Left renal cortex interstitium (tissue), 4 donors: ENCODE measurements at places on chromosomes 3 and 15. TPM values are rescaled to one million over a fixed set of nuclear protein-coding genes. Genes with fewer than 3 reads are reported as not detected.

- DNase-seq: no peak
These were observed 25.7 kb downstream of the TKT start for GRCh38 chr3:53230041-53230621.

- DNase-seq: no peak
These were observed 311.4 kb downstream of the LPP start for GRCh38 chr3:188465311-188465710.

DNA sequence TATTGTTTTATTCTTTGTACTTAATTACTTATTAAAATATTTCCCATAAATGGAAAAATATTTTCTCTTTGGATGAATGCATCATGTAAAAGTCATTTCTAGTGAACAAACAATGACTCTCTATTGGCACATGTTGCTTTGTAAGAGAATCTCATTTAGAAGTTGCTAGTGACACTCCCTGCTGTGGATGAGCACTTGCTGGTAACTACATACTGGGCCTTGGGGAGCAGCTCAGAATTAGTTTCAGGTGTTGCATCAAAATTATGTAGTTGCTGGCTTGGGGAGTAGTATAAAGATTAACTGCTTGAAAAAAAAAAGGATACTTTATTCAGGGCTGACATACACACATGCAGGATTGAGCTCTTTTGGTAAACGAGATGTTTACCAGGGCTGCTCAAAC, 80.3 kb upstream of the KCNAB1 start:
- no peak for DNase-seq

GRCh38 chr15:85430406-85431204, 50.2 kb downstream of the AKAP13 start:
- no peak for DNase-seq

GRCh38 chr3:111481551-111481950, 60.4 kb upstream of the CD96 start:
- DNase-seq: no peak

GRCh38 chr3:51384055-51384725, 901 bp upstream of the MANF start:
- peak; percentile 23 for DNase-seq

GRCh38 chr3:36714343-36715086, 49.8 kb downstream of the DCLK3 start:
- DNase-seq: no peak

DNA sequence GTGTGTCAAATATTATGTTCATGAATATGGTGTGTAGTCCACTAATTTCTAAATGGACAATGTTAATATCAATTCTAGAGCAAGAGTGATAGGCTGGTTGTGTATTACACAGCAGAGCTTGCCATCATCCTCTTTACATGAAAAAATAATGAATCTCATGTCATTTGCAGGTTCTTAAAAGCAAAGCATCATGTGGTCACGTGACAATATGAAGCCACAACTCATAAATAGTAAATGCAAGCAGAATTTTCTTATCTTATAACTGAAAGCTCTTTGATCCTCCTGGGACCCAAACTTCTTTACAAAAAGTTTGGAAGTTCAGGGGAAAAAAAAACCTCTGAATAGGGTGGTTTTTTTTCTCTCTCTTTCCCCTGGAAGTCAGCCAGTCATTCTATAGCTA, 26.9 kb upstream of the LRRN1 start:
- DNase-seq: no peak

- DNase-seq: peak; percentile 81
These were observed 10.0 kb downstream of the GNAI2 start for GRCh38 chr3:50245831-50246516.

DNA sequence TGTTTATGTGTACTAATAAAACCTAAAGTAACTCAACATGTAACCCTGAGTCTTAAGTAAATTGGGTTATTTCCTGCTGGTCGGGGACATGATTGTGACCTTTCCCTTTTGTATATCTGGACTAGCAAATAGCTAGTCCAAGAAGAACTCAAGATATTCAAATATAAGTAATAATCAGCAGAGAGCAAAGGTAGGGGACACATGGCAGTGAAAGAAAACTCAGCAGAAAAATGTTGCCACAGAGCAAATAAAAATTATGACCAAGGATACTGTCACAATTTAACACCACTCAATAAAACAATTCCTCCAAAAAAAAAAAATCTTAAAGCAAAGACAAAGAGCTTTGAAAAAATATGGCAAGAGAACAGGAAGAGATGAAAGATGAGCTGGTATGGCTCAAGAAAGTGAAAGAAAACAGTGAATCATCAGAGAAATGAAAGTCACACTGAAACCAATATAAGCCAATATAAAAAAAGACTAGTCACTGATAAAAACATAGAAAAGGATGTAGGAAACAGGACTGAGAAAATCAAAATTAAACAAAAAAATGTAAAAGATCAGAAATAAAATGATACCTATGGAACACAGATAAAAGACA, 43.4 kb downstream of the HLTF start:
- DNase-seq: no peak

- no peak for DNase-seq
These were observed 20.2 kb downstream of the CGGBP1 start for GRCh38 chr3:88038566-88038965.

DNA sequence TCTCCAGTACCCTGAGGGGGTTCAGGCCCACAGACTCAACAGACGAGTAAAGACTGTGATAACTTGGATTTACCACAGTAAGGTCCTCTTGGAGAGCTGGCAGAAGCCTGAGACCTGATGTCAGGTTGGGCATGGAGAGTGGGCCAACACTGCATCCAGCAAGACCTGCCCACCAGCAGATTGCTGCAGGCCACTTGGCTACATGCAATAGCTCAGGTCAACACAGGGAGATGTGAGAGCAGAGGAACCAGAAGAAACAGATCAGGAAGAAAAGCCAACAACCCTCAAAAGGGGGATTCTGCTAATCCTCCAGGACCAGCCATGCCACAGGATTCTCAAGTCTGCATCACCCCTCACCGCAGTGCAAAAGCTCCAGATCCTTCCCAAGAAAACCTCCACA, 1.7 kb upstream of the IP6K1 start:
- DNase-seq: no peak

- no peak for DNase-seq
These were observed 59.8 kb upstream of the AADACL2 start for GRCh38 chr3:151673974-151674373.

DNA sequence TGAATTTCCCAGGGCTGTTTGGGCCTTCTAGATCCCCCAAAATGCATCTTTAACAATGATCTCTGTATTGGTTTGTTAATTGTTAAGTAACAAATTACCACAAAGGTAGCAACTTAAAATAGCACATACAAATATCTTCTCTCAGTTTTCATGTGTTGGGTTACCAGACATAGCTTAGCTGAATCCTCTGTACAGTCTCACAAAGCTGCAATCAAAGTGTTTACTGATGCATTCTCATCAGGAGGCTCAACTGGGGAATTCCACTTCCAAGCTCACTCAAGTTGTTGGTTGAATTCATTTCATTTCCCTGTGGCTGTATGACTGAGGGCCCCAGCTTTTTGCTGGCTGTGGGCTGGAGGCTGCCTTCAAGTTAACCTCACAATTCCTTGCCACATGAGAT, 297.6 kb downstream of the RPLP1 start:
- no peak for DNase-seq

DNA sequence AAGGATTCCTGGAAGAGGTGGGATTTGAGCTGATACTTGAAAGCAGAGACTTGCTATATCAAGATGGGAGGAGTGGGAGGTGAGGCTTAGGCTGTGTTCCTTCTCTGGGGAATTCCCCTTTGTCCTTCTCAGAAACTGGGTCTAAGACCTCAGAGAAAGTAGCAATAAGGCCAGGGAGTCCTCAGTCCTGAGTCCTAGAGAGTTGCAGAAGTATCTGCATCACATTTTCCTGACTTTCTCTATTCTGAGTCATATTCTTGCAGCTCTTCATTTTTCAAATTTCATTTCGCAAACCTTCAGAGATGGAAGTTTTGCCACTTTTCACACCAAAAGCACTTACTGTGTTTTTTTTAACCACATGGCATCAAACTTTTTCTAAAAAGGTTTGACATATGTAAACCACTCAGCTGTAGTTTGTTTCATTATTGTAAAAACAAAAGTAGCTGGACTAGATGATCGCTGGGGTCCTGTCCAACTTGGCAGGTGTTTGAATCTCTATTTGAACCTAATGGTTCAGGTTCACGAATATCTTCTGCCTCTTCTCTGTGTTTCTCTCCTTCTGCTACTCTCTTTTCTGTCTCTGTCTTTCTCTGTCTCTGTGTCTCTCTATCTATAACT, 21.3 kb downstream of the COLQ start:
- DNase-seq: no peak

GRCh38 chr3:130514681-130515080, 2.3 kb upstream of the COL6A6 start:
- DNase-seq: no peak

DNA sequence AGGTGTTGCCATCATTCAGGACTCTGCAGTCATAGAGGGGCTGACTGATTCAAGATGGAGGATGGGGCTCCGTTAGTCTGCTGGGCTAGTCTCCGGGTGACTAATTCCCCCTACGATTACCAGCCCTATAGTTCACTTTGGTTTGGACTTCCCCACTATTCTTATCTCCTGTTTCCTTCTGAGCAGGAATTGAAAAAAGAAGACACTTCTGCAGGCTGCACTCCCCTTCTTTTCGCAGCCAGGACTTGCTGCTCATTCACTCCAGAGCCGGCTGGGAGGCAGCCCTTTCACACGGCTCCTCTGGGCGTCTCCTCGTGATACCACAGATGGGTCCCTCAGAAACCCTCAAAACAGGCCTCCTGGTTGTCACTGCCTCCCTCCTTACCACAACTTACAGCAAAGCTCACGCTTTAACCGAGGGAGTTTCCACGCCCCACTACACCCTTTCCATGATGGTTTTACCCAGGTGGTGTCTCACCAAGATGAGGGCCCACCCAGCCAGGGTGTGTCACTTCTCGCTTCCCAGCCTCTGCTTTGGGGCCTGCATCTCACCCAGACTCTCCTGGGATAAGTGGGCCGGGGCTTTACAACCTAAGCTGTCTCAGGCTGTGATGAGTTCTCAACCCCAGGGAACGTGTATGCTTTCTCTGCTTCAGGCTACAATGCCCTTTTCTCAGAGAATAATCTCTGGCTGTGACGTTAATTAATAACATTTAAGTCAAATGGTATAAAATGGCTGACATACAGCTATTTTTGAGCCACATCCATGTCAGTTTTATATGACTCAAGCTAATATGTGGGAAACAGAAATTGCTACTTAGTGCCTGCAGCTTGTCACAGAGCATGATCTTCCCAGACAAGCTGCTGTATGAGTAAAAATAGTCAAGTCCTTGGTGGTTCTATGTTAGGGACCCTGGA, 11.9 kb downstream of the CX3CR1 start:
- no peak for DNase-seq

DNA sequence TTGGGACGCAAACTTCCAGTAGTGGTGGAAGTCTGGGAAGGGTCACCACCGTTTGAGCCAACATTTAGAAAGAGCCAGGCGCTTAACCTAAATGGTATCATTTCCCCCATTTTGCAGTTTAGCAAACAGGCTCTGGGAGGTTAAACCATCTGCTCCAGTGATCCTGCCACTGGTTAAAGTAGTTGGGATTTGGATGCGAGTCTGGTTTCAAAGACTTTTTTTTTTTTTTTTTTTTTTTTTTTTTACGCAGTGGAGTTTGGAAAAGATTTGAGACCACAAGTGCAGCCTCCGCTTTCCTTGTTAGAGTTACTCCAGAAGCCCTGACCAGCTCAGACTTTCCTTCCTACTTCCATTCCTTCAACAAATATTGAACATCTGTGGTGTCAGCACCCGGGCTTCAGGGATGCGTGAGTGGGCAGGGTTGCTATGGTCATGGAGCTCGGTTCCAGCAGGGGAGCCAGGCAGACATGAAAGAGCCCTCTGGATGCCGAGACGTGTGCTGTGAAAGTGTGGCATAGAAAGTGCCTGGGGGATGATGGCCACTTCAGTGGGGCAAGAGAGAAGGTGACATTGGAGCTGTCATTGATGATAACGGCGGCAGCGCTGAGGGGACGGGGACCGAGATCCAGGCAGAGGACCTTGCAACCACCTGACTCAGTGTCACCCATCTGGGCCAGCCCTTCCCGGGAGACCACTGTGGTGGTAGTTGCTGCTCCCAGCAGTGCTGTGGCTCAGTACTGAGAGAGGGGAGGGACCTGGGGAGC, 1.1 kb upstream of the RNU6-1 start:
- no peak for DNase-seq

GRCh38 chr3:196517162-196517800, 2.1 kb upstream of the SMCO1 start:
- DNase-seq: no peak

- no peak for DNase-seq
These were observed 185.9 kb upstream of the ANKRD28 start for GRCh38 chr3:15983693-15984092.

DNA sequence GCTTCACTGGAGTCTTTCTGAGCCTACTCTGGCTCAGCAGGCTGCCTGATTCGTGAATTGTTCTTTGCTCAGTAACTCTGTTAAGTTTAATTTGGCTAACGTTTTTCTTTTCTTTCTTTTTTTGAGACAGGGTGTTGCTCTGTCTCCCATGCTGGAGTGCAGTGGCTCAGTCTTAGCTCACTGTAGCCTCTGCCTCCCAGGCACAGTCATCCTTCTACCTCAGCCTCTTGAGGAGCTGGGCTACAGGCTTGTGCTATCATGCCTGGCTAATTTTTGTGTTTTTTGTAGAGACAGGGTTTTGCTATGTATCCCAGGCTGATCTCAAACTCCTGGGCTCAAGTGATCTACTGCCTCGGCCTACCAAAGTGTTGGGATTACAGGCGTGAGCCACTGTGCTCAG, 165.0 kb downstream of the PEX5L start:
- DNase-seq: no peak

GRCh38 chr15:89017370-89018066, 70.7 kb upstream of the ABHD2 start:
- DNase-seq: peak; percentile 48

Gene CCDC54
- 0.13 TPM for polyA plus RNA-seq

Gene NANOGP8
- polyA plus RNA-seq: not detected

Gene SLC2A2
- 9.7 TPM for polyA plus RNA-seq

Gene ASB14
- 0.48 TPM for polyA plus RNA-seq

Gene ARPIN
- polyA plus RNA-seq: 30.2 TPM

Gene GOLGA6L7
- polyA plus RNA-seq: 0.13 TPM

Gene CAPN3
- polyA plus RNA-seq: 31.2 TPM

Gene BLM
- polyA plus RNA-seq: 10.6 TPM

Gene H1-8
- polyA plus RNA-seq: not detected

Gene CD86
- polyA plus RNA-seq: 1.9 TPM

Gene XCR1
- 0.16 TPM for polyA plus RNA-seq
